T-cell (primary cell): ENCODE measurements at places on chromosomes 2 and 18.

DNA sequence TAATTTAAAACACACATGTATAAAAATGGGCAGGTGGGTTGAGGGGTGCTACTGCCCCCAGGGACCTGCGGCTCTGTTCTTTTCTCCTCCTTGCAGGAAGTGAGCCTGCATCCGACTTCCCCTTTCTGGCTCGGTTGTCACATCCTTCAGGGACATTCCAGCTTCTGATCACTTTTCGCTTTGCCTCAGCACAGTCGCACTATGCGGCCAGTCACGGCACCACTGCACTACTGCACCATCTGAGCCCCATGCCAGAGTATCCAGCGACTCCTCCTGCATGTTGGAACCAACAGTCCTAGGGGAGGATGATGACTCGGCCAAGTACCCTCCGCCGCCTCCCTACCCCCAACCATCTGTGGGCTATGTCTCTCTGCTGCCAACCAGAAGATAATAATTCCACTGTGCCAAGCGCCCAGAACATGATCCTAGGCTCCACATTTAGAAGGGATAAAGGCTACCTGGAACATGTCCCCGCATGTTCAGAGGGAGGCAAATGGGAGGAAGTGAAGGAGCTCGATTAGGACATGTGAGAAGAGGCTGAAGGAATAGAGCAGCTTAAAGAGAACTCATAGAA lies 17.6 kb downstream of the CDC42EP3 start:
- no peak for DNase-seq

- DNase-seq = no peak
These were observed 478.9 kb upstream of the HS6ST1 start for GRCh38 chr2:128797533-128797932.

DNA sequence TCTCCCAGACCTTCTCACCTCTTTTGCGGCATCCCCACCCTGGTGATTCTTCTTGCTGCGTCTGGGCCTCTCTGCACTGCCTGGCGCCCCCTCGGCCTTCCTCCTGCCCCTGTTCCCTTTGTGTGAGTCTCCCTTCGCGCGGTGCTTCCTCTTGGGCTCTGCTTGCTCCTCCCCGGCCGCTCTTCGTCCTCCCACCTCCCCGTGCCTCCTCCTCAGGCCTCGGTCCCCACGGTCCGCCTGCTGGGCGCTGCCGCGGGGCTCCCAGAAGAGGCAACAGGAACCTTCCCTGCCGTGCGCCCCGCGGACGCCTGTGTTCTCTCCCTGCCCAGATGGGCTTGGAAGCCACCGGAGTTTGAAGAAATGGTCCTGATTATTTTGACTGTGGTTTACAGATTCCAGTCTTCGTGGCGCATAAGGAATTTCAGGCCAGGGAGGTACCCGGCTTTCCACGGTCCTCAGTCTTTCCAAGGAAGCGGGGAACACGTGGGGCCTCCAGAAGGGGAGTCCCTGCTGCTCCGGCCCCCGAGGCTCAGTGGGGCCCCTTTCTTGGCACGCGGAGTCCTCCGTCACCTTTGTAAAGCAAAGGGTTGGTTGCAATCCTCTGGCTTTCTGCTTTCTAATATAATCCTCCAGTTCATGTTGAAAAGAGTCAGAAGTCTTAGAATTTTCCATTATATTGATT lies 13.1 kb downstream of the RNU2-63P start:
- DNase-seq = no peak

- DNase-seq = peak; percentile 20
These were observed 3.2 kb downstream of the ID2 start for GRCh38 chr2:8684878-8685696.

DNA sequence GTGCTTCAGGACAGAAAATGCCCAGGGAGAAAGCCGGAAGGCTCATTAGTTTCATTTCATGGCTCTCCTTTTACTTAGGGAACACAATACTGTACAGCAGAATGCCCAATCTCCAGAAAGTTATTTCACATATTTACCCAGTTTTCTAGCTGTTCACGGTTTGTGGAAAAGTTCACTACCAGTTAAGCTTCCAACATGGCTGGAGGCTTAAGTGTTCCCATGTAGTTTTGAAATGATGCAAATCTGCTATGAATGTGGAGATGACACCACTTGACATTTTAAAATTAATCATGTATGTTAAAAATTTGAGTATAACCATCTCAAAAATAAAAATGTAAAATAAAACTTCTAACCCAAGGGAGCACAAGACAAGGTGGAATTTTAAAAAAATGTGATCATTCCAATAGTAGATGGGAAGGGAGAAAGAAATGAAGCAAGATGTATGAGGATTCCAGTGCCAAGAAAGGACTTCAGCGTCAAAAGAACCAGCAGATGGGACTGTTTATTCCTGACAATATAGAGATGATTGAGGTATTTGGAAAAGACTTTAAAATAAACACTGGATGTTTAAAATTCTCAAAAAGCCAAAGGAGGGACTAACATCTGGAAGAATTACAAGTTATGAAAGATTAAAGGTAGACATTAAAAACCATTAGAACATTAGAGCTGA lies 60.9 kb upstream of the OSR1 start:
- DNase-seq = no peak

GRCh38 chr2:10289891-10290290 lies 12.8 kb upstream of the HPCAL1 start:
- DNase-seq = no peak

- no peak for DNase-seq
These were observed 66.6 kb downstream of the MTCL1 start for GRCh38 chr18:8771930-8772329.

- DNase-seq = no peak
These were observed 15.0 kb upstream of the GPR17 start for GRCh38 chr2:127630864-127631540.

DNA sequence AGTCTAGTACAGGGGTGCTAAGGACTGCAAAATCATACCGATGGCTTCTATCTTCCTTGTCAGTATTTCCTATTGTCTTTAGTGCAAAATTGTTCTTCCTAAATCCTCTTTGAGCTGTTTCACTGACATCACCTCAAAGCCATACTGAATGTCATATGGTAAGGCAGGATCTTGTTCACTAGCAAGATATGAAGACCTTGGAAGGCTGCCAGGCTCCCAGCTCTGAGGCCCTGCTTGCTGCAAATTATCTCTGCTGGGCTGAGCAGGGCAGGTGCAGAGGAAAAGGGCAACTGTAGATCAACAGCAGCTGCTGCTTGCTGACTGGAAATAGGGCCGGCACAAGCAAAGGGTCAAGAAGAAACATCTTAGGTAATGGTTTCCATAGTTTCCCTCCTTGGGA lies 58.2 kb downstream of the PMAIP1 start:
- DNase-seq = no peak

DNA sequence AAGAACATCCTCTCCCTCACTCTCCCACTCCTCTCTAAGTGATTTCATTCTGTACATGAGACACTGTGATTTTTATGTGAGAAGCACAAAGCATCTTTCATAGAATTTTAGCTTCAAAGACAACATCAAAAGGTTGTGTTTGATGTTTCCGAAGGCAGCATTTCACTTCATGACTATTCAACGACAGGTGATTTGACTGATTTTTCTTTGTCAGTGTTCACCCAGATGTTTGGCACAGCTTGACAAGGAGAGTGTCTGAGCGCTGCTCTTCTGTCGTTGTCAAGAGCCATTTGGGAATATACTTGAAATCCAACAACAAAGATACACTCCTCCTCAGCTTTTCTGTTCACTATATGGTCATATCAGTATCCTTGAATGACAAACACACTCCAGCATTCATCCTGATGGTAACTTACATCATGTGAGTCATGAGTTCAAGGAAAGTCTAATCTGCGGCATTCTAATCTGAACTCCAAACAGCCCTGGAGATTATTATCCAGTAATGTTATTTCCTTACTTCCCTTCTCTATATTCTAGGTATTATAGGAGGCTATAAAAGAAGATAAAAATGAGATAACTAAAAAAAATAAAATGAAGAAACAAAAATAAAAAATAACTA lies 45.9 kb upstream of the ST6GAL2 start:
- DNase-seq = no peak

DNA sequence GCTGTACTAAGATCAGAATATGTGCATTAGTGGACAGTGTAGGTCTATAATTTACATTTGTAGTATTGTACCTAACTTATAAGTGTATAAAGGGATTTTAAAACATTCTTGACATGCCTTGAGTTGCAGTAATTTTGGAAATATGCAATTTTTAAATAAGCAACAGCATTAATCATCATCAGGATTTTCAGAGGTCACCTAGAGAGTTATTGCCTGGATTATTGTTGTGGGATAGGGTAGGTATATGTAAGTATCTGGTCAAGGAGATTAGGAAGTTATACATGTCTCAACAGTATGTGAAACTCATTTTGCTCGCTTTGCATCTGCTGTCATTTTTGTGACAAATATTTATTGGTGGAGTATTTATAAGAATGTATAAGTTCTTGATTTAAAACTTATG lies 184.2 kb downstream of the WDR7 start:
- no peak for DNase-seq

- DNase-seq = no peak
These were observed 95.0 kb downstream of the DGKD start for GRCh38 chr2:233449081-233449901.

DNA sequence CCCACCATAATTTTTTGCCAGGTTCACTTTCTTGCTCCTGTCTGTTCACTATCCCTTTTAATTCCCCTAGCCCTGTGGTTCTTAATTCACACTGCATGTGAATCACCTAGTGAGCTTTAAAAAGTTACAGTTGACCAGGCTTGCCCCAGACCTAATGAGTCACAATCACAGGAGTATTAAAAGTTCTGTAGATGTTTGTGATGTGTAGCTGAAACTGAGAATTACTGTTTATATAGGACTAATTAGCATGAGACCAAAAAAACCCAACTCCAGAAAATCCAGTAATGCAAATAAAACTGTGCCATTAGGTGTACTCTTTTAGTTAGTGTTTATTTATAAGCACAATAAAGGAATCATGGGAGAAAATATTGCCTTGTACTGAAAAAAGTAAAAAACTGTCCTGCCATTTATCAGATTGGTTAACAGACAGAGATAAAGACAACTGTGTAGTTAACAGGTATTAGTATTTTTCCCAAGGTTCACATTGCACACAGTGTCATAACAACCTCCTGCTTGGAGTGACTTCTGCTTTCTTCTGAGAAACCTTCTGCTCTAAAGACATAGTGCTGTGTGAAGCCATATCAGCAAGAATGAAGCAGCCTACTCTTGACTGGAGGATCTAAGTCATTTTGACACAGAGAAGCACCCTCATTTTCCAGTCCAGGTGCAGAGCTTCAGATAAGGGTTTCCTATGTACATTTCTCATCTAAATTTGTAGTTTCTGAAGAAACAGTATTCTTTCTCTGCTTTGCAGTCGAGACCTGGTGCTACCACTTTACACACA lies 39.0 kb downstream of the VAPA start:
- no peak for DNase-seq

GRCh38 chr2:64327129-64327509 lies 126.8 kb upstream of the LGALSL start:
- no peak for DNase-seq

DNA sequence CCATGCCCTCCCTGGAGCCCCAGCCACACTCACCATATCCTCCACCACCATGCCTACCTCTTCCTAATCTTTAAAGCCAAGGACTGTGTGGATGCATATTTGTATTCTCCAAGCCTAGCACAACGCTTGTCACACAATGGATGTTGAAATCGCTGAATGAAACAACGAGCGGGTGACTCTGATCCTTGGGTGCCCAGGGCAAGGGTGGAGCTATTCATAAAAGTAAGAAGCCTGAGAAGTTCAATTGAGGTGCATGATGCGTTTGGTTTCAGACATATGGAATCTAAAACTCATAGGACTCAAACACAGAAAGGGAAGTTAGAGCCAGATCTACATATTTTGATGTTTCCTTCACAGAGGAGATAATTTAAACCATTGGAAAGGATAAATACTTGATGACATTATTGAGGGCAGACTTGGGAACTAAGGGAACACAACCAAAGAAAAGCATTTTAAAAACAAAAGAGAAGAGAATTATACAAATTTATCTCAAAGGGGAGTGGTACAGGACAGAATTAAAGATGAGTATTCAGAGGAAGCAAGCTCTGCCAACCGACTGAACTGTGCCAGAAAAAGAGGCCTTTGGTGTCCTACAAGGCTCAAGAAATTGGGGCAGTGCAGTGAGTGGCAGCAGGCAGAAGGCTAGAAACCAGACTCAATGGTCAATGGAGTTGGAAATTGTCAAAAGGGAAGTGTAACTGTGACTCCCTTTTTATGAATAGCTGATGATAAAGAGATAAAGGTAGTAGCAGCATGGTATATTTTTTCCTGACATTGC lies 200.6 kb upstream of the NCKAP5 start:
- no peak for DNase-seq

- DNase-seq = no peak
These were observed 29.8 kb downstream of the COL6A3 start for GRCh38 chr2:237383991-237384671.

DNA sequence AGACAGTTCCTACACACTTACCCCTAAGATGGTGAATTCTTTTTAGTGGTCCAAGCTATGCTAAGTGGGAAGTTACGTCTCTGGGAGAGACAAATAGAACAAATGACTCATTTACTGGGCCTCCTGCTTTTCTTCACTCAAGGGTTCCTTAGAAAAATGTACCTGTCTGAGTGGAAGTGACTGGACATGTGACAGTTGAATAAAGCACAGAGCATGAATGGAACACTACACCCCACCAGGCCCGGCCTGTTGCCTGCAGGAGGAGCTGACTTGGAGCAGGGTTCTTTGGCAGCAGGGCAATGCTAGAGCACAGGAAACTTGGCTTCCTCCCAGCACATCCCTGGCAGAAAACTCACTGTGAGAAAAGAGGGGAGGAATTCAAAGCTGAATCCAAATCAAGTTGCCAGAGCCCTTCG lies 451.0 kb upstream of the SETBP1 start:
- DNase-seq = no peak

- no peak for DNase-seq
These were observed 1399.6 kb upstream of the ZEB2 start for GRCh38 chr2:145919477-145919876.

- no peak for DNase-seq
These were observed 91.4 kb upstream of the LGALSL start for GRCh38 chr2:64362562-64363026.

GRCh38 chr2:52260904-52261303 lies 1229.0 kb upstream of the NRXN1 start:
- DNase-seq = no peak

DNA sequence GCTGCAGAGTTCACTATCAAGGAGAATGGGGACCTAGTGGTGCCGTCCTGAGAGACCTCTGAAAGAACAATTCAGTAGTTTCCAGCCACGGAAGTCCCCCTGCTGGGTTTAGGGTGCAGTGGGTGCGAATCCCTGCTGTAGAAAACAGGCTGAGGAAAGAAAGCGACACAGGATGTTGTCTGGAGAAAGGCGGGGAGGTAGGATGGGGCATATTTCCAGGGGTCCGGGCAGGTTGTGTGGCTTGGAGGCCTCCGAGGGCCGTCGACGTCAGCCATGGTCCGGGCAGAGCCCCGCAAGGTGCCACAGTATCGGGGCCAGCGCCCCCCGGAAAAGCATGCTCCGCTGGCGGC lies 807 bp upstream of the CREB1 start:
- peak; percentile 73 for DNase-seq

DNA sequence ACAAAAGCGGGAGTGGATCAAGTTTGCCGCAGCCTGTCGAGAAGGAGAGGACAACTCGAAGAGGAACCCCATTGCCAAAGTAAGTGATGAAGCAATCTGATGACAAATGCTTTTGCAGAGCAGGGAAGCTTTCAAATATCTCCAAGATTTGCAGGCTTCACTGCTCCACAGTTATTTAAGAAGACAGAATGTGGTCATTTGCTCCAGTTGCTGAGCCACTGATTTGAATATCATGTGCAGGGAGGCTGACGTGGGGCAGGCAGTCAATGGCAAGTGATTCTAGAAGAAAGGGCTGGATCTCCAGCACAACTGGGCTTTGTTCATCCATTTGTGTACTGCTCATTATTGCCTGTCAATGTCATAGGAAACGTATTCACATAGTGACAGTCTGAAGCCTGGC lies 10.2 kb downstream of the DSG4 start:
- DNase-seq = no peak

- DNase-seq = no peak
These were observed 83.5 kb upstream of the DTNA start for GRCh38 chr18:34626404-34627136.
